ENCODE measurements at places on chromosomes 2 and 18. TPM values are rescaled to one million over a fixed set of nuclear protein-coding genes. Genes with fewer than 3 reads are reported as not detected.
A peak's percentile ranks its signal among the peaks of the same experiment; 100 is the strongest.

DNA sequence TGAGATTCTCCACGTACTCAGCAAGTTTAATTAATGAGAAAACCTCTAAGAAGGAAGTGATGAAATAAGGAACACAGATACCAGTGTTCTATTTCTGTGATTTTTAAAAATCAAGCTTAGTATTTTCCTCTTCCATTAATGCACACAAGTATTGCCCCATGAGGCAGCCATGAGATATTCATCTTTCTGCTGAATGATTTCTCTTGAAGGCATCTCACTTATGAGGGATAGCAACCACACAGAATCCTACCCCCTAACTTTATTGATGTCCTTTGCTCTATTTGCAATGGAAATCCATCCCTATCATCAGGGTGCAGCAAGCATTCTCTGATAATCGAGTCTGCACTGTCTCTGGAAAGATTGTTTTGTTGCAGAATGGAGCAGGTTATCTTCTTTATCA is 244.1 kb upstream of the NRP2 start:
- DNase-seq = no peak

DNA sequence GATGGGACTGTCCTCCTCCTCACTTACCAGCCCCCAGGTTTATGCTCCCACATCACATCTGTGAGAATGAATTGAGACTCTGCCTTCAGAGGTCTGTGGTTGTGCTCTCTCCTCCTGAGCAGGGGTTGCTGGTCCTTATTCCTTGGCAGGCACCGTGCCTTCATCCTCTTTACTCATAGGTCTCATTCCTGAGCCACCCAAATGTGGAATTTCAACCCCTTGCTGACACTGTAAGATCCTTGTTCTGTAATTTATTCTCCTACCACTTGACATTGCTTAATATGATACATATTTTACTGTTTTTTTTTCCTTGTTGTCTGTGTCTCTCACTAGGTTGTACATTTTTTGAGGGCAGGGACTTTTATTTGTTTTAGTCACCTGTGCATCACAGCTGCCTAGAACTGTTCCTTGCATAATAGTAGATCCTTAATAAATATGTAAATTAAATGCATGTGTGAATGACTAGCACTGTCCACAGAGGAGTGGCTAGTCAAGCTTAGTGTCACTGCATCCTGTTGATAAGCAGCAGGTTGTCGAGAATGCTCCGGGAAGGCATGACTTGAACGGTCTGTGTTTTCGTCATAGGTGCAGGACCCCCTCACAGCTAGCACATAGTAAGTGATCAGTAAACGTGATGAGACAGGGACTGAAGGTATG is 180.6 kb downstream of the ZNF407 start:
- no peak for DNase-seq

Gene ACTR3
- total RNA-seq = 272 TPM

Gene BMP10
- total RNA-seq = not detected

DNA sequence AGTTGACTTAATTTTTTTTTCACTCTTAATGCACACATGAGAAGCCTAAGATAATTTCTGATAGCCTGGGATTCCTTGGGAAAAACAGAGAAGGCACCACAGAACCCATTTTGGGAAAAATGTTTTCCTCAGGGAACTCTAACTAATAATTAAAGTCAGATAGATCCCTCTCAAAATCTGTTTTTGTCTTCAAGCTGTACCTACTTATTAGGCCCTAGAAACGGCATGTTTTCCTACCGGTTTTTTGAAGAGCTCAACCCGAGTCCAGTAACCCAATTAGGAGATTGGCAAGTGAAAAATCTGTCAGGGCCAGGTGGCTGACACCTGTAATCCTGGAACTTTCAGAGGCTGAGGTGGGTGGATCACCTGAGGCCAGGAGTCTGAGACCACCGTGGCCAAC is 16.1 kb upstream of the PDK1 start:
- DNase-seq = no peak

DNA sequence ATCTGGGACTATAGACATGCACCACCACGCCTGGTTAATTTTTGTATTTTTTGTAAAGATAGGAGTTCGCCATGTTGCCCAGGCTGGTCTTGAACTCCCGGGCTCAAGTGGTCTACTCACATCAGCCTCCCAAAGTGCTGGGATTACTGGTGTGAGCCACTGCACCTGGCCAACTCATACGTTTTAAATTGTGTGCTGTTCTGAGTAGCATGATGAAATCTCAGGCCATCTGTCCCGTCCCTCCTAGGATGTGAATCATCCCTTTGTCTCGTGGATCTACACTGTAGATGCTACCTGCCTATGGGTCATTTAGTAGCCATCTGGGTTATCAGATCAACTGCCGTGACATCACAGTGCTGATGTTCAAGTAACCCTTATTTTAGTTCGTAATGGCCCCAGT is 38.5 kb upstream of the RMP24 start:
- DNase-seq = peak; percentile 45

- DNase-seq = no peak
These were observed 223.8 kb upstream of the SYT4 start for GRCh38 chr18:43501099-43501498.

GRCh38 chr2:12554224-12555011 is 162.3 kb upstream of the TRIB2 start:
- DNase-seq = peak; percentile 25

- DNase-seq = no peak
These were observed 47.7 kb upstream of the CTDP1 start for GRCh38 chr18:79631761-79632446.

- DNase-seq = no peak
These were observed 9.7 kb downstream of the SPP2 start for GRCh38 chr2:234060236-234060635.

GRCh38 chr2:168669151-168669550 is 133.3 kb upstream of the NOSTRIN start:
- no peak for DNase-seq

DNA sequence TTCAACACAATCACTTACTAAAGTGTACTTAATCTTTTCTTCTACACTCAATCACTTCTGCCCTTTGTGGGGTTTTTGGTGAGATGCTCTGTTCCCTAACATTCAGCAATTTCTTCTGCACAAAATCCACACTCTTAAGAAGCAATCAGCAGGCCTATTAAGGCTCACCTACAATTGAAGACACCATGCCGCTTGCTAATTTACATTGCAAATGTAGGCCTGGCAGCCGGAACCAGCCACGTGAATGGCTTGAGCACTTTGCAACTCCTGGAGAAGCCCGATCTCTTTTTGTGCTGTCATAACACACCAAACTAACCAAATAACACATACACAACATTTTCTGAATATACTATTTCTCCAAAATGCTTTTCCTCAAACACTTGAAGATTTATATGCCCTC is 66.3 kb downstream of the NYAP2 start:
- no peak for DNase-seq

DNA sequence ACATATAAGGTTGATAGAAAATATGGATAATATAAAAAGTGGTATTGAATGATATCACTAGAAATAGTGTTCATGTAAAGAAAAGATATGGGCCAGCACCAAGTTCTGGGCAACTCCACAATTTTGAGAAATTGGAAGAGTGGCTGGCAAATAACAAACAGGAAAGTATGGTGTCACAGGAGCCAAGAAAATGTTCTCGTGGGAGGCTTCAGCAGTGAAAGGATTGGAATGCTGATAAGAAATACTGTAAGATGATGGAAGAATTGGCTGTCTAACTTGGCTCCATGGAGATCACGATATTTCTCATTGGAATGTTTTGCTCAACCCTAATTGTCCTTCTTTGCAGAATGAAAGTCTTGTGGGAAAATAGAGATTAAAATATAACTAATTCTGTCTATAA is 856.8 kb downstream of the DPP10 start:
- DNase-seq = no peak

GRCh38 chr2:217834744-217835513 is 167.9 kb downstream of the TNS1 start:
- DNase-seq = peak; percentile 28

Gene PTH2R
- not detected for total RNA-seq

- DNase-seq = peak; percentile 42
These were observed 141.7 kb downstream of the ARL4C start for GRCh38 chr2:234355021-234355720.

Gene COL4A3
- 0.47 TPM for total RNA-seq

Gene WNT10A
- total RNA-seq = 0.30 TPM

Gene NDUFS1
- total RNA-seq = 125 TPM

- DNase-seq = no peak
These were observed 34.0 kb downstream of the KANSL3 start for GRCh38 chr2:96604104-96604503.

Gene FAM228A
- not detected for total RNA-seq

Gene CDCA7
- 16.6 TPM for total RNA-seq

Gene SPRED2
- 11.6 TPM for total RNA-seq

Gene LOXHD1
- not detected for total RNA-seq

DNA sequence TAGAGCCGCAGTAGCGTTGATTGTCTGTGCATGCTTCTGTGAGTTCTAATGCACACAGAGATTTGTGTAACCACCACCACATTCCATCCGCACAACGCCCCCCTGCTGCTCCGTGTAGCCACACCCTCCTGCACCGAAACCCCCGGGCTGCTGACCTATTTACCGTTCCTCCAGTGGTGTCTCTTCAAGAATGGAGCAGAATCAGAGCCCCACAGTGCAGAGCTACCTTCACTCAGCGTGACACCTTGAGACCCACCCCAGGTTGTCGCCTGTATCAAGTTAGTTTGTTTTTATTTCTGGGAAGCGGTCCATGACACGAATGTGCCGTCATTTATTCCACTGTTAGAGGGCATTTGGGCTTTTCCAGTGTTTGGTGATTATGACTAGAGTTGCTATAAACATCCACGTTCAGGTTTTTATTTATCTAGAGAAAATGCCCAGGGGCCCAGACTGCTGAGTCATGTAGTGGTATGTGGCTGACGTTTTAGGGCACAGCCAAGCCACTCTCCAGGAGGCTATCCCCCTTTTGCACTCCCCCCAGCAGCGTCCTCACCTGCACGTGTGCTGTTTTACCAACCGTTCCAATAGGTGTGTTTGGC is 266.8 kb downstream of the NDUFA10 start:
- DNase-seq = peak; percentile 88

DNA sequence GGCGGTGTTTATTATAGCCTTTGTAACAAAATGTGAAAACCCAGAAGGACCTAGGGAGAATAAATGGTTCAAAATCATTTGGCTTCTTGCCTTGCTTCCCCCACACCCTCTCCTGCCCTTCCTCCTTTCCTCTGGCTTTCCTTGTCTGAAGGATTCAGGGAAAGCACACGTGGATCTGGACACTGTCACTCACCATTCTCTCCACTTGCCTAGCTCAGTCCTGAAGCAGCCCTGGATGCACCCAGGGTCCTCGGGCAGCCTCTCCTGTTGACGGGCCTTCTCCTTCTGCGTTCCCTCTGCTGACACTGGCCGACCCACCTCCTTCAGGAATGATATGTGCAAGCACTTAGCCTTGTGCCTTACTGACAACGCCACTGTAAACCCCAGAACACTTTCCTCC is 68.4 kb downstream of the FAM210A start:
- no peak for DNase-seq

DNA sequence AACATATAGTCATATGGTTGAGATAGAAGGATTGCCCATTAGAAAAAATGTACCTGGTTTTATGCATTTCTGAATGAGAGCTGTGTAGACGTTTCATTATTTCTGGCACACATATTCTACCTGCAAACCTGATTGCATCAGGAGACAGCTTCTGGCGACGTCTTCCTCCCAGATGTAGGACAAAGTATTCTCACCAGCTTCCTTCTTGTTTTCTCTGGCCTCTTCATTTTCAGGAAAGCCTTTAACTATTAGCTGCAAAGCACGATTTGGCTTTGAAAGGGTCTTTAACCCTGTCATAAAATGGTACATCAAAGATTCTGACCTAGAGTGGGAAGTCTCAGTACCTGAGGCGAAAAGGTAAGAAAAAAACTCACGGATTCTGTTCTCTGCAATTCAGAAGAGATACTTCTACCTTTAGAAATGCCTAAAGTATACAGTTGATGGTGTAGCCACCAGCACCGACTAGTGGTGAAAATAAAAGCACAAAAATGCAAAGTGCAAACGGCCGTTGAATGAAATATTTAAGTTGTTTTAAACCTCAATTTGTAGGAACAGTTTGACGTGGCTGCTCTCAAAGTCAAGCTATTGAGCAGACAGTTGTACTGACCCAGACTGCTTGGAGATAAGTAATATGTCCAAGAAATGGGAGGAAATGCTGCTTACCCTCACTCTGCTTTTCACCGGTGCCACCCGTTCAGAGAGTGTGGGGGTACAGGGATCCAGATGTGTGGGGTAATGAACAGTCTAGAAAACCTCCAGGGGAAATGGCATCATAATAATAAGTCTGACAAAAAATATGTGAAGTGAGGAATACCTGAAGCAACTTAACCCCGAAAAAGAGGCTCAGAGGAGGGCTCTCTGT is 20.2 kb downstream of the IL18RAP start:
- DNase-seq = peak; percentile 8

Gene CTAGE1
- not detected for total RNA-seq

DNA sequence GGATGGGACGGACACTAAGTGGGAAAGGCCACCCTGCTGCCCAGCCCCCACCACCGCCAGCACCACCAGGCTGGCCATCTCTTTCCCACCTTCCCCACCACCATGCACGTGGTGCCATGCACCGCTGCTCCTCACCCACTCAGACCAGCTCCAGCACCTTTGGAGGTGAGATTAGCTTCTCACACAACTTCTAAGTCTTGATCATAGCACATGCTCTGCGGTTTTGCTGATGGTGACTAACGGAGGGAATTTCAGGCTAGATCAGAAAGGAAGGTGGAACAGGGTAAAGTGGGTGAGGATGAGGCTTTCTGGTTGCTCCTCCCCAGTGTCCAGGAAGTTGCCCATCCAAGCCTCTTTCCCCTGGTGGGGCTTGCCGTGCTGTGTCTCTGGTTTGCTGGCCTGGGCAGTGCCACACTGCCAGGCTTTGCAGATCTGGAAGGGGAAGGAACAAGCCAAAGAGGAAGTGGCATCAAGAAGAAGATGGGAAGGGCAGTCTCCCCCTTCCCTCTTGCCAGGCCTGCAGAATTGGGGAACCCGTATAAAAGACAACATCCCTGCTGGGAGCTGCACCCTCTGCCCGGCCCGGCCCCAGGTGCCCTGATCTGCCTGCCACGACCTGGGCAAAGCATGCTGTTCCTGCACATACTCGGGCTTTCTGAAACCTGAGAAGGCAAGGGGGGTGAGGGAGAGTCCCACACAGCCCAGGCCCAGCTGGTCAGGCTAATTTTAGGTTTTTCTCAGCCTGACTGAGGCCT is 44.3 kb upstream of the CAB39 start:
- peak; percentile 89 for DNase-seq

GRCh38 chr2:240021488-240022104 is 3.5 kb downstream of the NDUFA10 start:
- peak; percentile 45 for DNase-seq

Gene C1GALT1C1L
- total RNA-seq = 2.4 TPM

DNA sequence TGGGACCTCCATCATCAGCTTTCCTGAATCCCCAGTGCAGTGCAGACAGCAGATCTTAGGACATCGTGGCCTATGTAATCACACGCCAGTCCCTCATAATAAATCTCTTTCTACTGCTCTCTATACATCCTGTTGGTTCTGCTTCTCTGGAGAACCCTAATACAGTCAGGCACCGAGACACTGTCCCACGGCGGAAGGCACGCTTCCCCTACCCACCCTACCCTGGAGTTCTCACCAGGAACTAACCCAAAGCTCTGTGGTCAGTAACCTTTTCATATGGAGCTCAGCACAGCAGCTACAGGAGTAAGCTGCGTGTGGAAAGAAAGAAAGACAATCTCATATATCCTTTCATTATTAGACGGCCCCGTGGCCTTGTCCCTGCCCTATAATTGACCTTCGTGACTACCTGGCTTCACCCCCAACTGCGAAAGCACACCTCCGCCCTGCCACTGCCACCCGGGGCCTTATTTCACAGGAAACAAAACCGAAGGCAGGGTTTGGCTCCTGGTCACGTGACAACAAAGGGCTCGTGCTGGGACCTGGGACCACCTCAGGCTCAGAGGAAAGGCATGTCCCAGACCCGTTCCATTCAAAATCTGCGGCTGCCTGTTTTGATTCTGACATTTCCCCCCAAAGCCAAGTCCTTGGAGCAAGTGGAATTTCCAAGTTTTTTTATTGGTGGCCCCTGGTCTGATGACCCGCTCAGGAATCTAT is 99.7 kb upstream of the ODC1 start:
- no peak for DNase-seq

Data from M059J (cell line).